ENCODE measurements at places on chromosomes 6 and 20.

DNA sequence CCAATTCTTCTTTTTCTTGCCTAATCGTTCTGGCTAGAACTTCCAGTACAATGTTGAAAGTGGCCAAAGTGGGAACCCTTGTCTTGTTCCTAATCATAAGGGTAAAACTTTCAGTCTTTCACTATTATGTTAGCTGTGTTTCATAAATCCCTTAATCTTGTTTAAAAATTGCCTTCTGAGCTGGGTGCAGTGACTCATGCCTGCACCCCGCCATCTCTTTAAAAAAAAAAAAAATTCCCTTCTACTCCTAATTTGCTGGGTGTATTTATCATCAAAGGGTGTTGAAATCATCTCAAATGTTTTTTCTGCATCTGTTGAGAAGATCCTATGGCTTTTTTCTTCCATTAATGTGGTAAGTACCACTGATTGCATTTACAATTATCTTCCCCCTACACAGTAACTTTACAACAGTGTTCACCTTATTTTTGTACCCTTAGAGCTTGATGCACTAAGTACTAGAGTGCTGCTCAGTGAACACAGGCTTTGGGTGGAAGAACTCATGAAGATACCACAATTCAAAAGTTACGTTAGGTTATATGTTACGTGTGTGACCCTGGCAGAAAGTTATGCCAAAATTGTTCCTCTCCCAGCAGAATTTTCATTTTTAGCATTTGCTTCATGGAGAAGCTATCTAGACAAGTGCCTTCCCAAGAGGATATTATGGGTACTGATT, 9.7 kb downstream of the SNRPB start:
- no peak for DNase-seq

DNA sequence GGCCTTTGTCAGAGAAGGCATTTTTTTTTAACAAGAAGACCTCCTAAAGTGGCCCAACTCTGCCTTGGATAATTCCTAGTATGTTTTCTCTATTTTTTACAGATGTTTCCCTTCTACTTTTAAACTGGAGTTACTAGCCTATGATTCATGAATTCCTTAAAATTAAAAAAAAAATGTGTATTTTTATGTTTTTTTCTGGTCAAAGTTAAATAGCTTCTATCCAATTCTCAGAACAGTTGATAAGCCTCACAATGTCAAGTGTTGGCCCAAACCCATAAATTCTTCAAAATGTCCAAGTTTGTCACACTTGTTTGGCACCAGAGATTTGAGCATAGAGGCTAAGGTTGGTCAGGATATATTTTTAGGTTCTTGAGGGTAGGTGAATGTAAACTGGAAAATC, 64.0 kb downstream of the JAG1 start:
- no peak for DNase-seq

GRCh38 chr6:150018846-150019580, 6.3 kb downstream of the RAET1L start:
- no peak for DNase-seq

- no peak for DNase-seq
These were observed 64.0 kb downstream of the BCKDHB start for GRCh38 chr6:80170433-80170832.

DNA sequence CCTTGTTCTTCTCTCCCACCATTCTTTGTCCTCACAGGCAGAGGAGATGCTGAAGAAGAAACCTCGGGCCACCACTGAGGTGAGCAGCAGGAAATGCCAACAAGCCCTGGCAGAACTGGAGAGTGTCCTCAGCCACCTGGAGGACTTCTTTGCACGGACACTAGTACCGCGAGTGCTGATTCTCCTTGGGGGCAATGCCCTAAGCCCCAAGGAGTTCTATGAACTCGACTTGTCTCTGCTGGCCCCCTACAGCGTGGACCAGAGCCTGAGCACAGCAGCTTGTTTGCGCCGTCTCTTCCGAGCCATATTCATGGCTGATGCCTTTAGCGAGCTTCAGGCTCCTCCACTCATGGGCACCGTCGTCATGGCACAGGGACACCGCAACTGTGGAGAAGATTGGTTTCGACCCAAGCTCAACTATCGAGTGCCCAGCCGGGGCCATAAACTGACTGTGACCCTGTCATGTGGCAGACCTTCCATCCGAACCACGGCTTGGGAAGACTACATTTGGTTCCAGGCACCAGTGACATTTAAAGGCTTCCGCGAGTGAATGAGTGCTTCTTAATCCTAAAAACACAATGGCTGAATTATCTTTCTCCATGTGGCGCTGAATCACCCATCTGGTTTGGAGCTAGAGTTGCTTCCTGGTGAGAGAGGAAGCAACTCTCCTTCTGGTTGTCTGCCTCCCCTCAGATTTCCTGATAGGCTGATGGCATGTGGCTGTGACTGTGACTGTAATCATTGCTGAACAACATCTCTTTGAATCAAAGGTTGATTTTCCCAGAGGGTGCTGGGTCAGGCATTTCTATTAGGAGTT, 4.6 kb downstream of the MAD2L1BP start:
- DNase-seq, result no peak

DNA sequence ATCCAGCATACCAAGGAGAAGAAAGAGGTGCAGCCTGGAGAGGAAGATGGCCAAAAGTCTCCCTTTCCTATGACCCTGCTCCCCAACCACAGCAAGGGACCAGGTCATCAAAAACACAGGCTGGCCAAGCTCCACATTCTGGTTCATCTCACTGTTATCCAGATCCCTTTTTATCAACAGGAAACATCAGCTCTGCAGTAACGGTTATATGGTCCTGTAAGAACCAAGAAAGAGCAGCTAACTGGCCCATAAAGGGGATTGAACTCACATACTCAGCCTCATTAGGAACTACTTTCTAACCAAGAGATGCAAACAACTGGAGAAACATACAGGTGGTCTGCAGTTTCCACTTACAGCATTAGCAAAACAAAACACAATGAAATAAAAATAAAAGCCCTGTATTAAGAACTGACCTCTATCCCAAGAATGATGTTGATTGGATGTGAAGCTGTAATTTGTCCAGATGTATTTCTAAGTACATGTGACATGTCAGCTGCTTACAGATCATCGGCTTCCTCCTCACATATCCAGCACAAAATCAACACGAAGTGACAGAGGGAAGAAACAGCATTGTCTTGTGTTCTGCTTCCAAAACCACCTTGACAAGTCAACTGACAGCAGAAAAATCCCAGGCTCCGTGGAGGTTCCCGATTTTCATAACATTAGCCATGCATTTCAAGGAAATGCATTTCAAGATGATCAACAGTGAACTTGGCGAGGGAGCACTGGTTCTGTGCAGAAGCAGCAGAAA, 557.2 kb upstream of the AGPAT4 start:
- no peak for DNase-seq

- no peak for DNase-seq
These were observed 828 bp upstream of the DSTN start for GRCh38 chr20:17568972-17569521.

DNA sequence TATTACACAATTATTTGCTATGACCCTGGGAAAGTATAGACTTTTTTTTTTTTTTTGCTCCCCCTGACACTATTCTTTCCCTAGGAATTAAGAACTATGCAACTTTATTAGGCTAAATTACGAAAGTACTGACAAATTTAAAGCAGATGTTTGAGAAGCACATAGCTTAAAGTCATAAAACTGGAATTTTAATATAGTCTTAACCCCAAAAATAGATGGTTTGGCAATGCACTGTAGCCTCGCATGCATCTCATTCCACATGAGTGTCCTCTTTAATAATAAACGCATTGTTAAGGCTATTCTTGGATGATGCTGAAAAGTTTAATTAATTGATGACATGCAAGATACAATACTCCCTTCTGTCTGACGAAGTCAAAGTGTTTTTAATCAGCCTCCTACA, 49.3 kb downstream of the TBC1D7 start:
- DNase-seq, result no peak

- no peak for DNase-seq
These were observed 139.6 kb upstream of the HCRTR2 start for GRCh38 chr6:55034752-55035151.

- DNase-seq, result no peak
These were observed 1021.6 kb upstream of the FLRT3 start for GRCh38 chr20:15359056-15359455.

- DNase-seq, result no peak
These were observed 20.2 kb upstream of the TTK start for GRCh38 chr6:79984261-79984660.

- no peak for DNase-seq
These were observed 1198.4 kb upstream of the CITED2 start for GRCh38 chr6:140572867-140573266.

DNA sequence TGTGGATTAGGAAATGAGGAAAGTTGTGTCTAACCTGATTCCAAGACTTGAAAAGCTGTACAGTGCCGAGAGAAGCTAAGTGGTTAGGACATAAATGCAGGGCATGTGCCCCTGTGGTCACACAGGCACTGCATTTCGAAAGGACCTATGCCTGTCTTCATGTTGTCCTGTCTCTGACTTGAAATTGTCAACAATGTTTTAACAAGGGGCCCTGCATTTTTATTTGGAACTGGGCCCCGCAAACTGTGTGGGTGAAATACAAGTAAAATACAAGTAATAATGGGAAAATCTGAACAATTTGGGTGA, 38.8 kb downstream of the MRS2 start:
- no peak for DNase-seq

DNA sequence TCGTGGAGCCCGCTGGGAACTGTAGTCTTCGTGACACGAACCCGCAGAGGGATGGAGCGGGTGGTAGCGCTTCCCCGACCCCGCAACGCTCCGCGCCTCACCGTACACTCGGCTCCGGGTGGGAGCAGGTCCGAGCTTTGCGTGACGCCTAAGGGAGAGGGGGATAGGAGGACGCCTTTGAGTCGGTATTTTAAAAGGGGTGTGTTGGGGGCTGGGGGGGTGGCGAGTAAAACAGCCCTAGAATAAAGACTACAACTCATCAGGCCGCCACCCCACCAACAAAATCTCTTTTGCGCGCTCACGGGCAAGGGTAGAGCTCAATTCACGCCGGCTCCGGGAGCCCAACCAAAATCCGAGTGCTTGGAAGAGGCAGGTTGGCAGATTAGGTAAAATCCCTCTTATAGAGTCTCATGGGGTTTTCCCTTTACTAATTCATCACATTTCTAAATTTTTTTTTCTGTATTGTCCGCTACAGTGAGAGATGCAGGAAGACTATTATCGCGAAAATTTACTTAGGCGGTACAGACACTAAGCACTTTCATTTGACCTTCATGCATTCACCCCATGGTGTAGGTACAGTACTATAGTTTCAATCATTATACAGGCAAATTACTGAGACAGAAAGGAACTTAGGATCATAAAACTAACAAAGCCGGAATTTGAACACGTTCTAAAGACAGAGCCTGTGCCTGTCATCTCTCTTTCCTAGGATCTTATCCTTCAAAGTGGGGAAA, 706 bp upstream of the SNX14 start:
- DNase-seq, result peak; percentile 52

DNA sequence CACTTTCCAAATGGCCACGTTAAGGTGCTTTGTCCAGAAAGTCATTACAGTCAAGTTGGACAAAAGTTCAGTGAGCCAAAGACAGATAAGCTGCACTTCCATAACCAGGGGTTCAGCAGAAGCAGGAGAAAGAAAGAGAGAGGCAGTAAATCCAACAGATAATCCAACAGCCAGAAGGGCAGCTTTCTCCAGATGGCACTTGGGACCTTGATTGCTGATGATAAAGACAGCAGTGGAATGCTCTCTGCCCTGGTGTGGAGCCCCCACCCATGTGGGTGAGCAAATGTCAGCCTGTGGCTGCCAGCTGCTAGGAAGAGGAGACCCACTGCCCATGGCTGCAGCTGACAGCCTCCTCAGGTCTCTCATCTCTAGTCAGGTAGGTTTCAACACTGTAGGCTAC, 18.7 kb upstream of the NRSN1 start:
- no peak for DNase-seq

DNA sequence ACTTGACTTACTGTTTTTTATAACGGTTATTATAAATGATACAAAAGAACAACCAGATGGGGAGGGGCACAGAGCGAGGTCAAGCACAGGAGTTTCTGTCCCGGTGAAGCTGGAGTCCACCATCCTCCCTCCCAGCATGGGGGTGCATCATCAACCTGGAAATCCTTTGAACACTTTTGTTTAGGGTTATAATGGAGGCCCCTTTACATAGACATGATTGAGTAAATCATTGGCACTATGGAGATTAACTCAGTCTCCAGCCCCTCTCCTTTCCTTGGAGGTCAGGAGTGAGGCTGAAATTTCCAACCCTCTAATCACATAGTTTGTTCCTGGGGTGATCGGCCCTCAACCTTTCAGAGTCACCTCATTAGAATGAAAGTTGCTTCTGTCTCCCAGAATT, 71.8 kb upstream of the ANKEF1 start:
- no peak for DNase-seq

GRCh38 chr6:134593442-134593841, 275.5 kb upstream of the SGK1 start:
- DNase-seq, result no peak

DNA sequence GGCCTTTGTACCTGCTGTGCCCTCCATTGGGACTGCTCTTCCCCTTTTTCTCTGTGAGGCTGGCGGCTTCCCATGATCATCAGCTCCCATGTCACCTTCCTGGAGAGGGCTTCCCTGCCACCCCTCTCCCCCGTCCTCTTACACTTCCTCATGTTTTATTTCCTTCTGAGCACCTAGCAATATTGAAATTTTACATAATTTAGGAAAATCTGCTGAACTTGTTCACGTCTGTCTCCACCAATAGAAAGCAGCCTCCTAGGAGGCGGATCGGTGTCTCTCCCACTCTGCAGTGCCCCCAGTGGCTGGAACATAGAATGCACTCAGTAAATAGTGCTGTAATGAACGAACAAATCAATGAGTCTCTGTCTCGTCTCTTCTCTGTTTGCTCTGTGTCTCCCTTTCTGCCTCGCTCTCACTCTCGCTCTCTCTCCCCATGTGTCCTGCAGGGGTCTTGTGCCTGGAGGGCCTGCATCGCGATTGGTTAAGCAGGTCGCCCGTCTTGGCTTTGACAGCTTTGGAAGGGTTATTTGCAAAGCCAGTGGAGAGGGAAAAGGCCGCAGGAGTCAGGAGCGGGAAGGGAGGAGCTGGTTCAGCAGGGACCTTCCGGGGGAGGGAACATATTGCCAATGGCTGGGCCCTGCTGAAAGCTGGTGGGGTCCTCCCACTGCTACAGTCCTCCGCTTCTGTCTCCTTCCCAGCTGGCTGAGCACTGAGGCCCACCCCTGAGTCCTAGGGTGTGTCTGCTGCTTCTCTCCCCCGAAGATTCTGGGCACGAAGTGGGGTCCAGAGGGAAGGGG, 12.1 kb upstream of the OCSTAMP start:
- DNase-seq, result peak; percentile 30

DNA sequence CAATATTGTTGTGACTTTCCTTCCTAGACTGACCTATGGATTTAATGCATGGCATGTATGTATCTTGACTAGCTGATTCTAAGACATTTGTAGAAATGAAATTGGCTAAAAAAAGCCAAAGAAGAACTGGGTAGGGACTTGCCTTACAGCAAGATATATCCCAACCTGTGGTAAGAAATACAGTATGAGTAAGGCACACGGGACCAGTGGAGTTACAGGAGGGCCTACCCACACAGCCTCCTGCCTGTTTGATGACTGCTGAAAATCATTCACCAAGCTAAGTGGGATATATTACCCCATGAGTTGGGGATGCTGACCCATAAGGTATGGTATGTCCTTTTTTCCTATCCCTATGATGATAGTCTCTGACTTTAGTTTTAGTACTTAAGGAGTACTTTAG, 112.2 kb downstream of the INSM1 start:
- no peak for DNase-seq

GRCh38 chr6:167227984-167228383, 63.1 kb upstream of the UNC93A start:
- DNase-seq, result no peak

- no peak for DNase-seq
These were observed 193.4 kb upstream of the PRDM1 start for GRCh38 chr6:105892577-105893262.

GRCh38 chr20:1830240-1830639, 65.0 kb upstream of the SIRPA start:
- no peak for DNase-seq

Data from stimulated activated naive CD4-positive, alpha-beta T cell treated with Interleukin-2 at 50 U/mL for 16 hours (primary cell).